ENCODE measurements at places on chromosomes 1 and 21. TPM values are rescaled to one million over a fixed set of nuclear protein-coding genes. Genes with fewer than 3 reads are reported as not detected.

VWA1 gene
- total RNA-seq = 61.2 TPM

RNF2 gene
- total RNA-seq = 20.9 TPM

DNA sequence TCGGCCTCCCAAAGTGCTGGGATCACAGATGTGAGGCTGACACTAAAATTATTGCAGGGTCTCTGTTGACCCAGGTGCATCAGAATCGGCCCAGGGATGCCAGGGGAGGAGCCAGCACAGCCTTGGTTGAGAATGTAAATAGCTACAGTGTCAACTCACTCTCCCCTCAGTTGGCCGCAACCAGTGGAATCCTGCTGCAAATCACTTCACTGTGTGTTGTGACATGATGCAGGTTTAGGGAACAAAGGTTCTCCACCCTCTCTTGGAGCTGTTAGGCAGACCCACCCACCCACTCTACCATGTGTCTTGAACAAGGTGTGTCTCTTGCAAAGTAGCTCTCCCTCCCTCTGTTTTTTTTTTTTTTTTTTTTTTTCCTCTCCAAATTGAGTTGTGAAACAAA, 60.5 kb upstream of the SOD1 start:
- no peak overlapping the region for H3K4me3 ChIP-seq
- H3K36me3 ChIP-seq = no peaks in the 10 kb centered on the region
- H3K27ac ChIP-seq = no peak overlapping the region

CAMSAP2 gene
- total RNA-seq = 31.0 TPM

GRCh38 chr1:206566999-206567398, 45.3 kb downstream of the EIF2D start:
- no peaks in the 10 kb centered on the region for H3K4me1 ChIP-seq
- H3K36me3 ChIP-seq = no peaks in the 10 kb centered on the region
- DNase-seq = no peak
- H3K4me3 ChIP-seq = no peak overlapping the region
- no peaks in the 10 kb centered on the region for H3K27me3 ChIP-seq
- no peak overlapping the region for H3K27ac ChIP-seq

- H3K4me1 ChIP-seq = no peaks in the 10 kb centered on the region
- no peaks in the 10 kb centered on the region for H3K27me3 ChIP-seq
- DNase-seq = no peak
- no peak overlapping the region for H3K4me3 ChIP-seq
Observed at GRCh38 chr1:91245435-91245834, 159.2 kb downstream of the HFM1 start.

DIO1 gene
- total RNA-seq = not detected

GRCh38 chr1:40984066-40984465, 4.6 kb downstream of the CTPS1 start:
- H3K4me1 ChIP-seq = peaks cover 2% of the 10 kb centered on the region

- H3K27me3 ChIP-seq = no peaks in the 10 kb centered on the region
- no peak overlapping the region for H3K27ac ChIP-seq
- H3K4me3 ChIP-seq = no peak overlapping the region
- DNase-seq = peak; percentile 76
- H3K4me1 ChIP-seq = no peaks in the 10 kb centered on the region
Observed at GRCh38 chr1:55277377-55278130, 62.4 kb upstream of the USP24 start.

DNA sequence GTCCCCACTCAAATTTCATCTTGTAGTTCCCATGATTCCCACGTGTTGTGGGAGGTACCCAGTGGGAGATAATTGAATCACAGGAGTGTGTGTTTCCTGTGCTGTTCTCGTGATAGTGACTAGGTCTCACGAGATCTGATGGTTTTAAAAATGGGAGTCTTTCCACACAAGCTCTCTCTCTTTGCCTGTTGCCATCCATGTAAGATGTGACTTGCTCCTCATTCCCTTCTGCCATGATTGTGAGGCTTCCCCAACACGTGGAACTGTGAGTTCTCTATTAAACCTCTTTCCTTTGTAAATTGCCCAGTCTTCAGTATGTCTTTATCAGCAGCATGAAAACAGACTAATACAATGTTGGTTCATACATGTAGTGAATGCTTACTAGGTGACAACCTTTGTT, 163.2 kb upstream of the PALMD start:
- no peaks in the 10 kb centered on the region for H3K36me3 ChIP-seq
- no peaks in the 10 kb centered on the region for H3K4me1 ChIP-seq
- no peak overlapping the region for H3K4me3 ChIP-seq
- H3K27ac ChIP-seq = no peak overlapping the region

DNA sequence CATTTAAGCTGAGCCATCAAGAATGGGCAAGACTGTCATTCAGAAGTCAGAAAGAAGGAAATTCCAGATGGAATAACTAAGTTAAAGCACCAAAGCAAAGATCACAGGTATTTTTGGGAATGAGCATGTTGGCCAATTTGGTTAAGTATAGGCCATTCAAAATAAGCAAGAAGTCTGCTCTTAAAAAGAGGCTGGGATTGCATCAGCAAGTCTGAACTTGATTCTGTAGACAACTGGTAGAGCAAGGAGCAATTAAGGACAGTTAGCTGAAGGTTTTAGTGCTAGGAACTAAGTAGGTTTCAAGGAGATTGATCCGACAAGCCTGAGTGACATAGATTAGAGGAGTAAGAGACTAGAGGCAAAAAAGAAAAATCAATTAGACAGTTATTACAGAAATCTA, 8.4 kb downstream of the ANKRD45 start:
- no peak overlapping the region for H3K4me3 ChIP-seq
- no peak overlapping the region for H3K27ac ChIP-seq
- no peaks in the 10 kb centered on the region for H3K4me1 ChIP-seq
- DNase-seq = no peak
- H3K36me3 ChIP-seq = no peaks in the 10 kb centered on the region
- H3K27me3 ChIP-seq = no peaks in the 10 kb centered on the region

GRCh38 chr1:50873458-50874187, 86.4 kb downstream of the FAF1 start:
- no peaks in the 10 kb centered on the region for H3K4me1 ChIP-seq
- H3K27ac ChIP-seq = no peak overlapping the region
- no peaks in the 10 kb centered on the region for H3K36me3 ChIP-seq
- no peak overlapping the region for H3K4me3 ChIP-seq
- peak; percentile 20 for DNase-seq
- no peaks in the 10 kb centered on the region for H3K27me3 ChIP-seq

SGIP1 gene
- total RNA-seq = 2.8 TPM

DNA sequence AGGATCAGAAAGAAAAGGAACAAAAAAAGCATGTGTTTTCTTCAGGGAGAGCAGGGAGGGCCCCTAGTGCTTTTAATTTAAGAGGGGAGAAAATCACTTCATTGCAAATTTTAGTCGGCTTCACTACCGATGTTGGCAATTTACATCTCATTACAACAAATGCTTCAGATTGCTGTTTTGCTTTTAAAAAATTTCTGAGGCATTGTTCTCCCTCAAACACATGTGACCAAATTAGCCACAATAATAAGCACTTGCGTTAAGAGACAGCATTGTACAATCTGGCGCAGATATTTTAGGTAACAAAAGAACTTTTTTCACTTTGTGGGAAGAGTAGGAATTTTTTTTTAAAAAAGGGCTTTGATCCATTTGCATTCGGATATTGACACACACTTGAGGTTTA, 29.8 kb downstream of the BEND5 start:
- H3K4me3 ChIP-seq = no peak overlapping the region
- H3K27me3 ChIP-seq = no peaks in the 10 kb centered on the region
- no peak overlapping the region for H3K27ac ChIP-seq
- no peak for DNase-seq
- no peaks in the 10 kb centered on the region for H3K36me3 ChIP-seq

DNA sequence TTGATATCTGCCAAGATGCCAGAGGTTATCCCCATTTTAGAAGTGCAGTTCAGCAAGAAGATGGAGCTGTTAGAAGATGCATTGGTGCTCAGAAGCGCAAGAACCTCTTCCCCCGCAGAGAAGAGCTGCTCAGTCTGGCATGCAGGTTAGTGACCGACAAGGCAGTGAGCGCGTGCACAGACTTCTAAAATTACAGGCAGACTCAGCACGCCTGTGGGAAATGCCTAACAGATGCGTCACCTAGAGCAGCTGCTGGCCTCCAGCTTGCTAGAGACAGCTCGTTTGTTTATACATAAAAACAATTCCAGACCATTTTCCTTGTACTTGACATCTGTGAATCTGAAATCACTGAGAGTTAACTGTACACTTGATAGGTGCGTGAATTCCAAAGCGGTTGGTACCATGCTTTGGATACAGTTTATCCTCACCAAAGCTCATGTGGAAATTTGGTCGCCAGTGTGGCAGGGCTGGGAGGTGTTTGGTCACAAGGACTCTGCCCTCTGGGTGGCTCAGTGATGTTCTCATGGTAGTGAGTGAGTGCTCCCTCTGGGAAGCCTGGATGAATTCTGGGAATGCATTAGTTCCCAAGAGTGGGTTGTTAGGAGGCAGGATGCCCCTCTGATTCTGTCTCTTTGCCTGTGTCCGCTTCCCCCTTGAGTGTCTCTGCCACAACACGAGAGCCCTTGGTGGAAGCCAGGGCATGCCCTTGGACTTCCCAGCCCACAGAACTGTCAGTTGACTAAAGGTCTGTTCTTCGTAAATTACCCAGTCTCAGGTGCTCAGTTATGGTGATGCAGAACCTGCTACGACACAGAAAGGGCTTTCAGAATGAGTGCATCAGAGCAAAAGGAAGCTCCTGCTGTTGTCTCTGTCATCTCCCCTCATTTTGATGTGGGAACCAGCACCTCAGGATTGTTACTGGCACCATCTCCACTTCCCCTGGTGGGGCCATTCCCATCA, 24.4 kb downstream of the SNAP47 start:
- no peaks in the 10 kb centered on the region for H3K27me3 ChIP-seq
- no peaks in the 10 kb centered on the region for H3K36me3 ChIP-seq
- no peak overlapping the region for H3K4me3 ChIP-seq

GRCh38 chr1:167276969-167277368, 56.3 kb downstream of the POU2F1 start:
- no peak overlapping the region for H3K4me3 ChIP-seq
- no peak overlapping the region for H3K27ac ChIP-seq
- H3K4me1 ChIP-seq = no peaks in the 10 kb centered on the region
- H3K27me3 ChIP-seq = no peaks in the 10 kb centered on the region

DNA sequence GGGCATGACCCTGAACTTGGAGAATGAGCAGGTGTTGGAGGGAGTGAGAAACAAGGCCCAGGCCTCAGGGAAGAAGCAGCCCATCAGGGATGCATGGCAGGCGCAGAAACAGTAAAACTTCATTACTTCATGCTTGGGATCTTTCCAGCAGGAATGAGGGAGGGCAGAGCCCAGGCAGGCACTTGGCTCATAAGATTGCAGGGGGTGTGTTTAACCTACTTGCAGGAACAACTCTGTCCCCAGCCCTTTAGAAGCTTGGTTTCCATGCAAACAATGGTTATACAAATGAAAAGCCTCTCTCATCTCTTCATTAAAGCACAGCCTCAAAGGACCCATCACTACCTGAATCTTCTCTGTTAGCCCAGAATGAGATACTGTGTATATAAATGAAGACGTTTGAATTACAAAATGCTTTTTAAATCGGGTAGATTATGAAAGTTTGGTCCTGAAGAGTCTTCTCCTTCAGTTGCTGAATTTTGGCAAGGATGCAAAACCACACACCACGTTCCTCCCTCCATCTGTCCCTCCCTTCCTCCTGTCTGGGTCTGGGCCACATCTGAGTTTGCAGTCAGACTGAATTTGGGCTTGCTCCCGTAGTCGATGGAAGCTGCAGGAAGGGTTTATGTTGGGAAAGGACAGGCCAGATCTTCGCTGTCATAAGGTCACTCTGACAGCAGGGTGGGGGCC, 154.4 kb upstream of the KLHDC7A start:
- no peak overlapping the region for H3K4me3 ChIP-seq
- H3K27me3 ChIP-seq = no peaks in the 10 kb centered on the region
- H3K4me1 ChIP-seq = no peaks in the 10 kb centered on the region
- H3K36me3 ChIP-seq = no peaks in the 10 kb centered on the region
- H3K27ac ChIP-seq = no peak overlapping the region

WNT9A gene
- 6.8 TPM for total RNA-seq

PKP1 gene
- not detected for total RNA-seq

TNFRSF4 gene
- 1.5 TPM for total RNA-seq

- no peaks in the 10 kb centered on the region for H3K27me3 ChIP-seq
- H3K27ac ChIP-seq = no peak overlapping the region
- no peak overlapping the region for H3K4me3 ChIP-seq
- H3K36me3 ChIP-seq = no peaks in the 10 kb centered on the region
- no peak for DNase-seq
Observed at GRCh38 chr21:28393279-28393678, 599.4 kb downstream of the LTN1 start.

GRCh38 chr1:4312024-4312423, 342.4 kb upstream of the AJAP1 start:
- no peak overlapping the region for H3K27ac ChIP-seq
- no peak overlapping the region for H3K4me3 ChIP-seq
- H3K36me3 ChIP-seq = no peaks in the 10 kb centered on the region
- DNase-seq = no peak
- H3K27me3 ChIP-seq = no peaks in the 10 kb centered on the region
